ENCODE measurements at places on chromosomes 2 and 18.
A peak's percentile ranks its signal among the peaks of the same experiment; 100 is the strongest.

- H3K4me1 ChIP-seq = no peaks in the 10 kb centered on the region
- no peak for DNase-seq
- no peak overlapping the region for H3K27ac ChIP-seq
Observed at GRCh38 chr2:23606968-23607367, 222.0 kb downstream of the KLHL29 start.

DNA sequence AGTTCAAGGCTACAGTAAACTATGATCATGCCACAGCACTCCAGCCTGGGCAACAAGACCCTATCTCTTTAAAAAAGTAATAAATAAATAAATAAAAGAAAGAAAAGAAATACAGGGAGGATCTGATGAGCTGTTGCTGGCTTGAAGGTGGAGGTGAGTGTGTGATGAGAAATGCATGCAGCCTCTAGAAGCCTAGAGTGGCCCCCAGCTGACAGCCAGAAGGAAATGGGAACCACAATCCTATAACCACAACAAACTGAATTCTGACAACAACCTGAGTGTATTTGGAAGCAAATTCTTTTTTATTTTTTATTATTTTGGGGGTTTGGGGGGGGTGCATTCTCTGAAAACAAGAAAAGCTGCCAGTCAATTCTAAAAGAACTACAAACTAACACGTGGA is 14.6 kb downstream of the NOL10 start:
- no peak overlapping the region for H3K4me3 ChIP-seq
- no peaks in the 10 kb centered on the region for H3K27me3 ChIP-seq
- H3K4me1 ChIP-seq = no peaks in the 10 kb centered on the region
- H3K36me3 ChIP-seq = peaks cover 11% of the 10 kb centered on the region

DNA sequence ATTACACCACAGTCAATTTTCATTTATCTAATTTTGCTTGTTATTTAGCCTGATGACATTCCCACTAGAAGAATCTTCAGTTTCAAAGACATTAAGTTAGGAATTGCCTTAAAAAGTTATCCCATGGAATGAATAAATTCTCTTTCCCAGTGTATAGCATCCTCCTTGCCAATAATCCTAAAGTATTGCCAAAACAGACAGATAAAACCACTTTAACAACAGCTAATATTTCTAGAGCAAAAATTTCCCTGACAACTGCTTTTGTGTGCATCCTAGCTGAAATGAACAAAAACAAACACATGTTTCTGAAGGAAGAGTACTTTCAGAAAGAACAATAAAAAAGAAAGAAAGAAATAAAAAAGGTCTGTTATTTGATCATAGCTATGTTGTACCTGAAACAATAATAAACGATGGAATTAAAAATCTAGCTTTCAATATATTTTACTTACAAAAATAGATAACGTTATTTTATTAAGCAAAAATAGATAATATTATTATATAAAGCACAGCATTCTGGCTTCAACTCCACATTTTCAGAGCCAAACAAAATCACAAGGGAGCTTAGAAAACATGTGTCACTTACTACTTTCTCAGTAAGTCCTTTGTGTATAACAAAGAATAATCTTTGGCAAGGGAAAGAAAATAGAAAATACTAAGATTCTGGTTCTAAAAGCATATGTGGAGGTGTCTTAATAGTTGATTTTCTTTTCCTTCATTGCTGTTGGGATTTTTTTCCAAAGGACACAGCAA is 939.0 kb upstream of the CRIM1 start:
- no peaks in the 10 kb centered on the region for H3K27me3 ChIP-seq
- DNase-seq = no peak
- H3K4me3 ChIP-seq = no peak overlapping the region
- H3K36me3 ChIP-seq = no peaks in the 10 kb centered on the region

DNA sequence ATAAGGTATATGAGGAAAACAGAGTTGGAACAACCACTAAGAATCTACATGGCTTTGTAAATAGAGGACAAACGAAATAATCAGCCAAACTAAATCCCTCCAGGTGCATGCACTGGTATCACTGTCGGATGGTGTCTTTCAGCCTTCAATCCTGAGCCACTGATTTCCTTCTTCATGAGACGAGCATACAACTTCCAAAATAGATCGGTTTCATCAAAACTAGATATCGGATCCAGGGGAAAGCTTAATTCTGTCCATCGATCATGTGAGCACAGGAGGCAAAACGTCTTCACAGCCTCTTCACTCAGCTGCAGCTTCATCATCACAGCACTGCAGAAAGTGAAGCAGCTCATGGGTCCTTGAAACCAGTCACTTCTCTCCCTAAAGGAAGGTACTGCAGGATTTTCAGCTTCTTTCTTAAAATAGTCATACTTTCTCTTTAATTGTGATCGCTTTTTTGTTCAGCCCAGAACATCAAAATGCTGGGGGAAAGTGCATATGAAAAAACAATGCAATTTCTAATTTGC is 80.5 kb downstream of the DTNB start:
- no peaks in the 10 kb centered on the region for H3K36me3 ChIP-seq
- no peak overlapping the region for H3K4me3 ChIP-seq
- H3K27me3 ChIP-seq = no peaks in the 10 kb centered on the region
- H3K4me1 ChIP-seq = no peaks in the 10 kb centered on the region

- no peak overlapping the region for H3K27ac ChIP-seq
- H3K4me3 ChIP-seq = no peak overlapping the region
- H3K27me3 ChIP-seq = no peaks in the 10 kb centered on the region
- no peaks in the 10 kb centered on the region for H3K4me1 ChIP-seq
- H3K36me3 ChIP-seq = no peaks in the 10 kb centered on the region
- DNase-seq = no peak
Observed at GRCh38 chr2:107984707-107985106, 1.6 kb upstream of the SLC5A7 start.

- H3K4me1 ChIP-seq = no peaks in the 10 kb centered on the region
- H3K27ac ChIP-seq = no peak overlapping the region
- DNase-seq = no peak
- H3K27me3 ChIP-seq = no peaks in the 10 kb centered on the region
- no peaks in the 10 kb centered on the region for H3K36me3 ChIP-seq
Observed at GRCh38 chr2:111626037-111626864, 257.7 kb downstream of the ANAPC1 start.

DNA sequence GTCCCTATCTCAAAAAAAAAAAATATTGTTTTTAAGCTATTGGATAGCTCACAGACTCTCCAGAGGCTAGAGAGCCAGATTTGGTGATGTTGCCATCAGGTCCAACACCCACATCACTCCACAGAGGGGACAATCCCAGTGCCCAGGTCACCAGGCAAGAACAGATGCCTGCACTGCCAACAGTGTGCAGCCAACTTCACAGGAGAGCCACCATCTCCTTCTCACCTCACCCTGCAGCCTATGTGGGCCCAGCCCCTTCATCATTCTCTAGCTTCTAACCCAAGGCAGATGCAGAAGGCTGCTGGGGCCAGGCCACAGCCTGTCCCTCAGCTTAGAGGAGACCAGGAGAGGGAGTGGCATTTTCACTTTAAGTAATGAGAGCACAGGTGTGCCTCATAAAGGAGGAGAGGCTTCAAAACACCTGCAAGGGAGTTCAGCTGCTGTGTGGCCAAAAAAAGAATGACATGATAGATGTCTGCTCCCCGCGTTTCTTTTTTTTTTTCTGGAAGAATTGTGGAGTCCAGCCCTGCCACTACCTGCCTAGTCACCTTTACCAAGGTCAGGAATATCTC is 98.0 kb upstream of the ZSWIM2 start:
- H3K4me1 ChIP-seq = no peaks in the 10 kb centered on the region
- no peaks in the 10 kb centered on the region for H3K36me3 ChIP-seq
- no peaks in the 10 kb centered on the region for H3K27me3 ChIP-seq

DNA sequence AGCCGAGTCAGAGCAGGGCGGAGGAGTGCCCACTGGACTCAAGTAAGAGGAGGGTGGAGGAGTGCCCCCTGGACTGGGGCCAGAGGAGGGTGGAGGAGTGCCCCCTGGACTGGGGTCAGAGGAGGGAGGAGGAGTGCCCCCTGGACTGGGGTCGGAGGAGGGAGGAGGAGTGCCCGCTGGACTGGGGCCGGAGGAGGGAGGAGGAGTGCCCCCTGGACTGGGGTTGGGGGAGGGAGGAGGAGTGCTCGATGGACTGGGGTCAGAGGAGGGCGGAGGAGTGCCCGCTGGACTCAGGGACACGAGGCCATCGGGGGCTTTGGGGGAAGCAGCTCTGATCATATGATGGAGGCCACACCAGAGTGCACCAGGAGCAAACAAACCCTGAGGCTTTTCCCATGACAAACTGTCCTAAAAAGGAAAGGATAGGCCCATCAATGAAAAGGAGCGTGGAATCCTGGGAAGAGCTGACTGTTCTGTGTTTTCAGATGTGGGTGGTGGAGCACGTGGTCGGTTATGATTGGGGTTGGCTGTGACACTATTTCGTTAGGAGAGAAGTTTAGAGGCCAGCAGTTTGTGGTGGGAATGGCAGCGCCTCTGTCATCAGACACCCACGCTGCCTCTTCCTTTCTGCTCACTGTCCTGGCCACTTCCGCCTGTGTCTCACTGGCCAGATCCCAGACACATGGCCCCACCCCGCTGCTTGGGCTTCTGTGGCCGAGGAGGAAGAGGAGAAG is 24.5 kb upstream of the HPCAL1 start:
- H3K36me3 ChIP-seq = no peaks in the 10 kb centered on the region
- no peak for DNase-seq
- H3K27ac ChIP-seq = peak overlapping the region; percentile 55

DNA sequence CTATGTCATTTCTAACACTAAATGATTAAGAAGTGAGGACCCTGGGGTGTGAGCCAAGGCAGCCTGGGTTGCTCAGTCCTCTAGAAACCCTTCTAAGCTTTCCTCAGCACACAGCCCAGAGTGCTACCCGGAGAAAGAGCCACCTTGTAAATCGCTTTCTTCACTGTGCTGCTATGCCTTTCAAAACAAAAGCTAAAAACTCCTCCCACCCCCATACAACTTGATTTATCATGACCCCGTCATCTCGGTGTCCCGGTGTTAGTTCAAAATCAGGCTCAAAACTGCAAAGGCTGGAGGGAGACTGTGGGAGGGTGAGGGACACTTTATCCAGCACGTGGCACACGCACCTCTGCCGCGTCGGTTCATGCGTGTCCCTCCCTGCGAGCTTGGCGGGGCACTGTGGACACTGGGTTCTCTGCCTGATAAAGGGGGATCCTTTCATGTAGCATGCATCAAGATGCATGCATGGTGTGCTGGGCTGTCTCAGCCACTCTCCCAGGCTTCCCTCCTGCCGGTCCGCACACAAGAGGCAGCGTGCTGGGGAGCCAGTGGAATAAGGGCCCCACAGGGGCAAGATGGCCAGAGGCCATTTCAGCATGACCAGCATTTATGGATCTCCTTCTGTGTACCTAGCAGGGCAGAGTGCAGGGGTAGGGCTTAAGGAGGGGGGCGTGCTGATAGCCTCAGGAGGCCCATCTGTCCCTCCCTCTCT is 170.4 kb downstream of the SMAD7 start:
- DNase-seq = no peak
- no peaks in the 10 kb centered on the region for H3K36me3 ChIP-seq
- peak overlapping the region; percentile 80 for H3K27ac ChIP-seq
- H3K4me3 ChIP-seq = no peak overlapping the region

- no peaks in the 10 kb centered on the region for H3K4me1 ChIP-seq
- DNase-seq = no peak
- H3K27ac ChIP-seq = no peak overlapping the region
- H3K36me3 ChIP-seq = no peaks in the 10 kb centered on the region
Observed at GRCh38 chr2:34004936-34005335, 405.8 kb upstream of the FAM98A start.

DNA sequence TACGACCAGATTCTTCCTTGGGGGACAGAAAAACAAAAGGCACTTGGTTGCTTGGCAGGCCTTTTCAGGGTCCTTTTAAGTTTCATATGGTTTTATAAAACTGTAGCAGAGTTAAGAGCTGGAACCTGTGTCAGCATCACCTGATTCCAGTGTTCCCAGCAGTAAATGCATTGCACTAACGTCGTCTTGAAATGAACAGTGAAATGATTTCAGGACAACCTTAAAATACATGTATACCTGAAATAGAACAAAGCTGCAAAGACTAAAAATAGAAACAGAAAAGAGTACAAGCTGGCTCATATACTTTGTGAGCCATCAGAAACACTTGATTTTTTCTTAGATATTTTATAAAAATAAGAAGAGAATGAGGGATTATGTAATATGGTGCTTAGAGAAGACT is 51.9 kb downstream of the ACSL3 start:
- no peak overlapping the region for H3K4me3 ChIP-seq
- peaks cover 4% of the 10 kb centered on the region for H3K4me1 ChIP-seq

GRCh38 chr2:191514613-191515012 is 163.3 kb upstream of the NABP1 start:
- DNase-seq = no peak
- no peaks in the 10 kb centered on the region for H3K36me3 ChIP-seq
- no peak overlapping the region for H3K27ac ChIP-seq

- no peaks in the 10 kb centered on the region for H3K36me3 ChIP-seq
- H3K4me3 ChIP-seq = no peak overlapping the region
- no peaks in the 10 kb centered on the region for H3K27me3 ChIP-seq
- no peak for DNase-seq
- no peak overlapping the region for H3K27ac ChIP-seq
Observed at GRCh38 chr18:48297139-48297538, 112.0 kb downstream of the ZBTB7C start.

GRCh38 chr2:147524912-147525311 is 319.9 kb upstream of the ACVR2A start:
- no peak overlapping the region for H3K4me3 ChIP-seq
- H3K36me3 ChIP-seq = no peaks in the 10 kb centered on the region
- DNase-seq = no peak
- H3K27ac ChIP-seq = no peak overlapping the region
- H3K27me3 ChIP-seq = no peaks in the 10 kb centered on the region

DNA sequence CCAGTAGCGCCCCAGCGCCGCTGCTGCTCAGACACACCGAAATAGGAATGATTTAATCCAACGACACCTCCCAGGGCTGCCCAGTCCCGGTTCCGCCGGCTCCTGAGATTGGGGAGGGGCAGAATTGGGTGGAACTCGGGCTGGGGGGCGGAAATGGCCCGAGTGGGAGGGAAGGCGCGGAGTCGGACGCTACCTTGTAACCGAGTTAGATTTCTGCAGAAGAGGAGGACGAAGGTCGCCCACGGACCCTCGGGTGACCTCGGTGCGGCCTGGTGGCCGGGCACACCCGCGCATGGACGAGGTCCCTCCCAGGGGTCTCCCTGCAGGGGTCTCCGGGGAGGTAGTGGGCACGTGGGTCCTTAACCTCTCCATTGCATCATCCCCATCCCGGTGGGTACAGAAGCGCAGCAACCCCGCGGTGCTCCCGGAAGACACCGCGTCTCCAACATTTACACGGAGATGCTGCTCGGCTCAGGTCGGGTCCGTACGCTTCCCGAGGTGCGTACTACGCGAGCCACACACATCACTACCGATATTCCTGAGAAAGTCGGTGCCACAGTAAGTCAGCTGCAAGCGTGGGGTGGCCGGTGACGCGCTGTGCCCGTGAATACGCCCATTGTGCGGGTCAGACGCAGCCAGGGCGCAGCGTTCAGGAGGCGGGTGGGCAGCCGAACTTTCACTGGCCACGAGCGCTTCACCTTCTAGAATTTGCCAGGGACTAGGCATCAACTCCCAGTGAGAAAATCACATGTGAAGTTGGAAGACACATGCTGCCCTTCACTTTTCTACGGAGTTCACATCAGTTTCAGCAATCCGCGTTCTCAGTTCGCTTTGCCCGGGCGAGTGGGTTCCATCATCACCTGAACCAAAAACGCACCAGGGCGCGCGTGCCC is 3.0 kb downstream of the ZNF516 start:
- DNase-seq = peak; percentile 47
- H3K27ac ChIP-seq = peak overlapping the region; percentile 88

- no peak overlapping the region for H3K27ac ChIP-seq
- H3K4me3 ChIP-seq = no peak overlapping the region
- no peaks in the 10 kb centered on the region for H3K4me1 ChIP-seq
- no peaks in the 10 kb centered on the region for H3K36me3 ChIP-seq
Observed at GRCh38 chr18:9356976-9357375, 22.4 kb downstream of the TWSG1 start.

All from pancreas (tissue), 10 donors.